Right hindlimb (tissue), 1 donor: ENCODE measurements at places on chromosomes 16 and 17.
A peak's percentile ranks its signal among the peaks of the same experiment; 100 is the strongest.

DNA sequence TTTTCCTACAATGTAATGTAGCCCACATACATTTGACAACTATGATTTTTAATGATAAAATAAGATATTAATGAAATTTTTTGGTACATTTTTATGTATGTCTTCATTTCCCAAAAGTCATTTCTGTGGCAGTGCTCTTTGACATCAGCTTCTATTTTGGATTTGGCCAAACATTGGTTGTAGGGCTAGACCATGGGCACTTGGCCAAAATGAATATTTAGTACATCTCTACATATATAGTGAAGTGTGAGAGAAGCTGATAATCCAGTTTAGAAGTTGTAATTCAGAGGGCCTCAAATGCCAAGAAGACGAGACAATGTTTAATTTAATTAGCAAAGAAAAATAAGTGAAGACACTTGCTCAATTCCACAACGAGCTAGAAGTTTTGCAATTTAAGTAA is 724.9 kb upstream of the SOX9 start:
- no peak for DNase-seq

GRCh38 chr17:22492331-22492730 is 800.0 kb downstream of the KCNJ18 start:
- no peak for DNase-seq

DNA sequence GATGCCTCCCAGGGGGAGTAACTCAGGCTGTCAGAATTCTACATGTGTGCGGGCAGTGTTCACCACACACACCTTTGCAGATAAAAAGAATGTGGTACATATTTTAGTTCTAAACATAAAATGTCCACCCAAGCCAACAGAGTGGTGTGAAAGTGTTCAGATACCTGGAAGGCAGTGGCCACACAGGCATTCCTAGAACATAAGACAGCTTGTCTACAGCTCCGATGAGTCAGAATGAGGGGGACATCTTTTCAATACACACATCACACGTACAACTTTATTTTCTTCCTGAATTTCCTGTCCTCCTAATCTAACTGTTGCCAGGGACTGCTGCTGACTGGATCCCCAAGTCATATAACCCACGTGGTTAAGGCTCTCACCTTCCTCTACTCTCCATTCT is 142.3 kb downstream of the ZFHX3 start:
- no peak for DNase-seq

- no peak for DNase-seq
Observed at GRCh38 chr16:63652091-63652490, 1469.8 kb downstream of the CDH11 start.

DNA sequence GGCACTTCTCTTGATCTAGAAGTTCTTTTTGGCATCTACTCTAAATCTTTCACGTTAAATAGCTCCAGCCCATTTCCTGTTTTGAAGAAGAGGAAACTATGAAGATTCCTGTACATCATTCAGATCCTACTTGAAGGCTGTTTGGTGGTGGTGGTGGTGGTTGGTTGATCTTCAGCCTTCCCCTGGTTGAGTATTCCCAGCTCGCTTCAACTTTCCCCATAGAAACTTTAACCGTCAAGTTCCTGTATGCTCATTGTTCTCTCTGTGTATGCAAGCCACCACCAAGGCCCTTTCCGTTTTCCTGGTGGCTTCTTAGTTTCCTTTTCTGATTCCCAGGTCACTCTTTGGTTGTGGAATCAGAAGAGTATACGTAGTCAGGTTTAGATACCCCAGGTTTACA is 3.3 kb downstream of the LRRC46 start:
- no peak for DNase-seq

GRCh38 chr16:65274566-65274965 is 152.7 kb upstream of the CDH11 start:
- no peak for DNase-seq

GRCh38 chr16:28298511-28298878 is 6.2 kb downstream of the SBK1 start:
- no peak for DNase-seq

DNA sequence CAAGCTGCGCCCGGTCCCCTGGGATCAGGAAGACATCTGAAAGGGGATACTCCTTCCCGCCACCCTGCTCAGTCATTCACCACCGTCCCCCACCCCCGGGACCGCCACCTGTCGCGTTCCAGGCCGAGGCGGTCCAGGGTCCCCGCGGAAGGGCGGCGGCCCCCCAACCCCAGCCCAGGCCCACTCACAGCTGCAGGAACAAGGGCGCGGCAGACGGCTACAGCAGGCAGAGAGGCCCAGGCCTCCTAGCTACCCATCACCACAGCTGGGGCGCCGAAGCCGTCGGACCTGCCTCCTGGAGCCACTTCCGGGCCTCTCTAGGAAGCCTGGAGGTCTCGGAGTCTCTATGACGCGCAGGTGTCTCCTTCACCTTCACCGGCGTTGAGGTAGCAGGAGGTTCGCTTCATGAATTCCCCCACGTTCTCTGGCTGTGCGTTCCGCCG is at the start of gene SDR42E1:
SDR42E1 (minus strand) TSS at position 272 of the 443 bp plus-strand sequence. CDS start 10,612 bp downstream, outside the sequence.
- DNase-seq = peak; percentile 31

DNA sequence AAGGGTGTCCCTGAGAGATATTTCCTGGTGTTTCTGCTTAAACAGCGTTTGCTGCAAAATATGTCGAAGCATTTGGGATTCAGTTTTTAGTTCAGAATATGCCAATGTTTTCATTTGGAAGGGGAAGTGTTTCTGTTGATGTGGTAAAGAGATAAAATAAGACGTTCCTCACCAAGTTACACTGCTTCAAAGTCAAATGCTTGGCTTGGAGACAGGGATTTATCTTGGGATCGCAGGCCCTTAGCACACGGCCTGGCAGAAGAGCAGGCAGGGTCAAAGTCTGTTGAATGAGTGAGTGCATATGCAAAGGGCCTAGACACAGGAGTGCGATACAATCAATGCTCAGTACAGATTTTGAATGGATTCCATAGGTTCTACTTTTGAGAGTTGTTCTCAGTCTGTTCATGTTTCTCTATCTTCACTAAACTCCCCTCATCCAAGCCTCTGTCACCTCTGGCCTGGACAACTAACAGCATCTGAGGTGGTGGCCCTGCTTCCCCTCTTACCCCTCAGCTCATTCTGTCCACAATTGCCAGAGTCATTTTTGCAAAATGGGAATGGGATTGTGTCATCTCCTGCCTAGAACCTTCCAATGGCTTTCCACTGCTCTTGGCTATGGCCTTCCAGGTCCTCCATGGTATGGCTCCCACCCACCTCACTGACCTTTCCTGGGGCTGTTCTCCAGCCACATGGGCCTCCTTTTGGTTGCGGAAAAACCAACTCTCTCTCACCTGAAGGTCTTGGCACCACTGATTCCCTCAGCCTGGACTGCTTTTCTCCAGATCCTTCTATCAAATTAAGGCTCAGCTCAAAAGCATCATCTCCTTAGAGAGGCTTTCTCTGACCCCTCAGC is 3.2 kb downstream of the DEXI start:
- DNase-seq = no peak

DNA sequence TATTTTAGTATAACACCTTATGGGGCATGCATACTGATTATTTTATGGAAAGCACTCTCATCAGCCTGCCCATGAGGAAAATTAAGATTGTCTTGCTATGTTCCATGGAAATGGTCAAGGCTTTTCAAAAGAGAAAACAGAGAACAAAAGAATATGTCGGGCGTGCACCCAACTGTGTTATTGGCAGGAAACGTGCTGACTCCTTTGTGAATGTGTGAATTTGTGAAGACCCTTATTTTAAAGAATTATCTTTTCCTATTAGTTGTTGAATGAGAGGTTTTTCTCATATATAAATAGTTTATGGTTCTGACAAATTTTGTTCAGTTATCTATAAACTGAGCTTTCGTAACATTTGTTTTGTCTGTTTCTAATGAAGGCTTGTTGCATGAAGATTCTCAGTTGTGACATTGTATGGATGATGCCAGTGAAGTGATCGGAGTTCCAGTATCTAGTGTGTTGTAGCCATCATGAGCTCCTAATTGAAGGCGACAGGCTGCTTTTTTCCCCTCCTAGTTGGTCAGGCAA is 180.0 kb downstream of the BCAS3 start:
- DNase-seq = no peak

- no peak for DNase-seq
Observed at GRCh38 chr17:68749349-68750207, 148.4 kb upstream of the FAM20A start.

GRCh38 chr17:49915670-49916069 is 53.3 kb upstream of the DLX4 start:
- no peak for DNase-seq

DNA sequence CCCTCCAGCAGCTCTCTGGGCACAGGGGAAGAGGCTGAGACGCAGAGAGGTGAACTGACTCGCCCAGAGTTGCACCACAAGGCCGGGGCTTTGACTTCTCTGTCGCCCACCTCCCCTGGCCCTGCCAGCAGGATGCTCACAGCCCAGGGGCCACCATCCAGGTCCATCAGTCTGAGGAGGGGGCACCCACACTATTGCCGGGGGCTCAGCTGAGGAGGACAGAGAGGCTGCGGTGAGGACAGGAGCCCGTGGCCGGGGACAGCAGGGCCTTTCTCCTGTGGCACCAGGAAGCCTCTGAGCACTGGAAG is 32.6 kb downstream of the KDM8 start:
- no peak for DNase-seq

DNA sequence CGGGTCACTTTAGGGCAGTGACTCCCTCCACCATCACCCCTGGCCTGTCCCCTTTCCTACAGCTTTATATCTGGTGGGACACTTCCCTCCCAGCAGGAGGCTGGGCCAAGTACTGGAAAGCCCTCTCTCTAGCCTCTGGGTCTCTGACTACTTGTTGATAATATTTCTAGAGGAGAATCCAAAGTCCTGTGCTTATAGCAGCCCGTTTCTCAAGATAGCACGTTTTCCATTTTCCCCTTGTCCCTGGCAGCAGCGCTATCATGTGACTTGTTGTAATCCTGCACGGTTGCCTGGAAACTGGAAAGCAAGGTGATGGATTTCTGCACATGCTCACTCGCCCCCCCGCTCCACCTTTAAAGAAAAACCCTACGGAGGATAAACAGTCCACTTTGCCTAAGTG is 3.3 kb upstream of the AXIN2 start:
- peak; percentile 81 for DNase-seq

GRCh38 chr17:29158096-29158487 is 22.1 kb downstream of the MYO18A start:
- DNase-seq = no peak

DNA sequence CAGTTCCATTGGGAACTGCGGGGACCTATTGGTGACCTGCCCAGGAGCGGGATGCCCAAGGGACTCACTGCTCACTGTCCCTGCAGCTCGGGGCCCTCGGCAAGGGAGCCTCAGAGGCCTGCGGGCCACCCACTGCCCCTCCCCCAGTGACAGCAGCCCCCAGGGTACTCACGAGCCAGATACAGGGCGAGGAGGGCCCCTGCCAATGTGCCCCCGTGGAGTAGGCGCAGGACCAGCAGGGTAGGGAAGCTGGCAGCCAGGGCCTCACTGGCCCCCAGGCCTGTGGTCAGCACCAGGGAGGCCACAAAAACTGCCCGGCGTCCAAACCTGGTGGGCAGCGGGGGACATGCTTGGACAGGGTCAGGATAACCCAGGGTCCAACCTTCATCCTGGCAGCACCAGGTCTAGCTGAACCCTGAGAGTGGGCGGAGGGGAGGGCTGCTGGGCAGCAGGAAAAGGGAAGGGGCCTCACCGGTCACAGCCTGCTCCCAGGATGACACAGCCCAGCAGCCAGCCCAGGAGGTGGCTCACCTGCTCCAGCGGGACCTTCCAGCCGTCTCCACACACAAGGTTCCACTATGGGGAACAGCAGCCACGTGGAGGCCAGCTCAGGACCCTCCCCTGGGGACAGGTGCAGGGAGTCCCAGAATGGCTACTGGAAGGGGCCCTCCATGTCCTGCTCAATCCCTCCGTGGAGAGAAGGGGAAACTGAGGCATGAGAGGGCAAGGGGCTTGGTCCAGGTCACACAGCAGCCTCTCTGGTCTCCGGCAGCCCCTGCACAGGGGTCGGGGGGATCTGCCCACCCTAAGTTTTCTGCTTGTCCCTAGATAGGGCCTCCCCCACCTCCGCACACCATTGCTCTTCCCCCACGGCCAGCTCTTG is 855 bp downstream of the SLC22A31 start:
- DNase-seq = no peak

DNA sequence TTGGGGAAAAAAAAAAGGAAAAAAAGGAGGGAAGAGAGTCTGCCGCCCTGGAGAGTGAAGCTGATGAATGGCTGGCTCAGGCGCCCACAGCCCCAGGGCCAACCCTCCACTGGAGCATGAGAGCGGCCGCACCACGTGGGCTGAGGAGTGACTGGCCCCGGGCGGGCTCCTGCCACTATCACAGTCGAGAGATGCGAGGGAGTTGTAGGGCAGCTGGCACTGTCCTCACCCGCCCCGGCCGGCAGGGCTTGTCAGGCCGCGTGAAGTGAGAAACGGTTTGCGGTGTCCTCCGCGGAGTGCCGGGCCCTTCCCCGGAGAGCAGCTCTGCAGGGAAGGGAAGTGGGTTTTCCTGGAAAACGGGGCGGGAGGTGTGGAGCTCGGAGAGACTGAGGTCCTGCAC is 45.9 kb downstream of the JPH3 start:
- no peak for DNase-seq

GRCh38 chr16:78681743-78682142 is 582.3 kb downstream of the WWOX start:
- DNase-seq = no peak

DNA sequence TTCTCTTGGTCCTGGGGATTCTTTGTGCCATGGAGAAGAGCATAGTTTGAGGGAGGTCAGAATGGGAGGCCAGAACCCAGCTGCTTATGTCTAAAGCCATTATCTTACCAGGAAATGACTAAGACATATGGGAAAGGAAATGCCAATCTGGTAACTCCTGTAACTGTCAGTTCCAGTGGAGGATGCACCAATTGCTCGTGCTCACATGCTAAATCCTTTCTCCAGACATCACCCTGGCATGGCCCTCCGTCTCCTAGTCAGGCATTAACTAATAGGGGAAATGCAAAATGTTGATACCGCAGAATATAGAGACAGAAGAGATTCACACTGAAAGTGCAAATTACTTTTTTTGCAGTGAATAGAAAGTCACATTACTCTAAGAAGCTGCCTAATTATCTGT is 255.6 kb upstream of the HSBP1 start:
- DNase-seq = no peak

DNA sequence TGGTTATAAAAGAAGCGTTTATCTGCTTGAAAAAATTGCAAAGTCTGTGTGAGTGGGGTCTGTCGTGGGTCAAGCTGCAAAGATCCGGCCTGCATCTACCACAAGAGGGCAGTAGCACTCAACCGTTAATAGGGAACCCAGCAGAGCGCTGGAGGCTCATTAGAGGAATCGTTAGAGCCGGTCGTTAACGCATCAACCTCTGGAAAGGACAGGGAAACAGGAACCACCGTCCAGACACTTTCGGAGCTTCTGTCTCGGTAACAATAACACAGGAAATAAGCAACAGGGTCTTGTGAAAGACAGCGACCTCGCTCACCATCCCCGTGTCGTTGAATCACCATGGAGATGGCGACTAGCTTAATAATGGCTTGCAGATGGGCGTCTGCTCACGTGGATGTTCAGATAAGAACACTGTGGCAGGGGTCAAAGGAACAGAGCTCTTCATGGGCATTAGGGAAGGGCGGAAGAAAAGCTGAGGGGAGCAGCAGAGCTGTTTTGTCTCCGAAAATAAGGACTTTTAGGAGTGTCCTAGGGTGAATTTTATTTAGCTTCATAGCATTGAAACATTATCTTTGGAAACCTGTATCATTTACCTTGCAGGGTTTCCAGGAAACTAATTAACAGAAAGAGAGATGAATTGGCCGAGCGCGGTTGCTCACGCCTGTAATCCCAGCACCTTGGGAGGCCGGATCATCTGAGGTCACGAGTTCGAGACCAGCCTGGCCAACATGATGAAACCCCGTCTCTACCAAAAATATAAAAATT is 11.9 kb upstream of the NSRP1 start:
- DNase-seq = peak; percentile 82
